Fibroblast of the aortic adventitia (primary cell): ENCODE measurements at places on chromosomes 3 and 15. TPM values are rescaled to one million over a fixed set of nuclear protein-coding genes. Genes with fewer than 3 reads are reported as not detected.

Gene LPP
- 33.2 and 92.1 TPM in 2 replicates for total RNA-seq

Gene TIMP4
- 4.3 and 12.3 TPM in 2 replicates for total RNA-seq

Gene RETNLB
- not detected in 2 replicates for total RNA-seq

Gene TRIM59
- 16.5 and 47.8 TPM in 2 replicates for total RNA-seq

Gene SUSD5
- total RNA-seq = 1.8 and 2.9 TPM in 2 replicates
